ENCODE measurements at places on chromosomes 3 and 15.

DNA sequence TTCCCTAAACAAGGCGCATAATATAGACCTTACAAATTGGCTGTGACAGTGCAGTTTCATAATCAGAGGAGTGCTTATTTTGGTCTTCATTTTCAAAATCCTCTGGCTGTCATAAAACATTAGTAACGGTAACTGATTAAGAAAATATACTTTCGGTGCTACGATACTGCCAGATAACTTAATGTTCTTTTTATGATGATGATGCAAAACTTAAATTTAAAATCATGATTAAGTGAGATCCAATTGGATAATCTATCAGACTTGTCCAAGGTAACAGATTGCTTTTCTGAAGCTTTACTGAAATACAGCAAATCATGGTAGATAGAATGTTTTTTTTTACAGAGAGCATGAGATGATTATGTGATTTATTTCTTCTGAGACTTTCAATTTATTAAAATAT lies 364.2 kb upstream of the CNTN3 start:
- DNase-seq, result no peak

GRCh38 chr3:10529809-10530208 lies 24.4 kb upstream of the ATP2B2 start:
- DNase-seq, result no peak

- DNase-seq, result no peak
Observed at GRCh38 chr3:178546079-178546478, 9.8 kb downstream of the KCNMB2 start.

GRCh38 chr3:17972959-17973906 lies 230.8 kb upstream of the TBC1D5 start:
- no peak for DNase-seq

GRCh38 chr3:115085197-115085865 lies 61.8 kb downstream of the ZBTB20 start:
- DNase-seq, result no peak

- no peak for DNase-seq
Observed at GRCh38 chr15:35427091-35427490, 118.9 kb downstream of the DPH6 start.

DNA sequence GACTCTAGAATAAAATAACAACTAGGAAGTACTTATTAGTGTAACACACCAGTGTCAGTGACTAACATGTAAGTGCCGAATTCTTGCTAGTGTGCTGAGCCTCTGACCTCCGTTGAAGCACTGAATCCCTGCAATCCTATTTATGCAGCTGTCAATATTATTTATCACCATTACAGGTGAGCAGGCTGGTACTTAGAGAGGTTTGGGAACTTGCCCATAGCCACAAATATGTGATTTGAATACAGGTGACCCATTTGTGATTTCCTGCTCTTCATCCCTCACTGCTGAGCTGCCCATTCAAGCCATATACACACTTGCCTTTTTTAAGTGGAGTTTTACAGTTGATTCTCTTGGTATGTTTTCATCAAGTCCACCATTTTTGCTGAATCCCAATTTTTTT lies 12.2 kb downstream of the EIF4E3 start:
- no peak for DNase-seq

- DNase-seq, result no peak
Observed at GRCh38 chr3:56839784-56840715, 38.3 kb upstream of the ARHGEF3 start.

DNA sequence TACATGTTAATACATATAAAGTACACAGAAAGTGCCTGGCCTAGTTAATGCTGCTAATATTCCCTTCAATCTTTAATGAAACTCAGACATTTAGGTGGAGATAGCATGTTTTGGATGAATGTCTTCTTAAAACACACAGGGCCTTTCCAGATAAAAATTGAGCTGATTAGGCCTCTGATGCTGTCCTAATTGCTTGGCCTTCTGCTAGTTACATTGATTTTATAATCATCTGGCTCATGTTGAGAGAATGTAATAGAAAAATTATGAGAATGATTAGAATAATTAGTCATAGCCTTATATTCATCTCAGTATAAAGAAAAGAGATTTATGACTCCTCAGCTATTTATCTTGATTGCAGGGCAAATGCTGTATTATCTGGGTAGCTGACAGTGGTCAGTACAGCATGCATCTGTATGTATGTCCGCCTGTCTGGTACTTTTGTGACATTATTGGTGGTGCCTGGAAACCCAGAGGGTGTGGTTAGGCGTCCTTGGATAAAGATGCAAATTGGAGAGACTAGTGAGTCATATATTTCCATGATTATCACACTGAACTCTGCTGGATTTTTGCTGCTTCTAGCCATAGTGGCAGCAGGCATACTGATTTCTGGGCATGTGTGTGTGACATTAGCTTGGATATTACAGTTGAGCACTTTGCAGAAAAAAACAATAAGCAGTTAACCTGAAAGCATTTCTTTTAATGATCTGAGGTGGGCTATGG lies 120.8 kb downstream of the FEZF2 start:
- no peak for DNase-seq

DNA sequence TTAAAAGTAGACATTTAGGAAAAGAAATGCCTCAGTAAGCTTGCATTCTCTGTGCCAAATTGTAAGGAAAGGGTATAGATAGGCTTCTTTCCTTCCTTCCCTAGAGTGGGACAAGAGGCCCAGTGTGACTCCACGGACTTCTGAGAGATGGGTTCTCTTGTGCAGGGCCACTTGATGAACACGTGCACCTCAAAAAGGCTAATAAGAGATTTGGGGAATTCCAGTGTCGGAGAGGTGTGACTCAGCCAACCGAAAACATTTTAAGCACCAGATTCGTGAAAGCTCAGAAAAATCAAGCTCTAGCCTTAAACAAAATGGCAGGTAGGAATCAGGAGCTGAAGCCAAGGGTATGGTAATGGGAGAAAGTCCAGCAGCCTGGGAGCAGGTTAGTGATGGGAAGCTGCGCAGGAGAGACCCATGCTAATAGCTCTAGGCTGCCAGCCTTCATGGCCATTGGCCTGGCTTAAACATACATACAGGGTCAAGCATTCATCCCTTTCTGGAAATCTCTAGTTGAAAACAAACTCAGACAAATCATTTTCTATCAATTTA lies 56.2 kb downstream of the SV2B start:
- DNase-seq, result no peak

GRCh38 chr3:52230461-52230860 lies 5.0 kb upstream of the TLR9 start:
- DNase-seq, result no peak

- DNase-seq, result no peak
Observed at GRCh38 chr3:87270908-87271700, 5.3 kb downstream of the POU1F1 start.

DNA sequence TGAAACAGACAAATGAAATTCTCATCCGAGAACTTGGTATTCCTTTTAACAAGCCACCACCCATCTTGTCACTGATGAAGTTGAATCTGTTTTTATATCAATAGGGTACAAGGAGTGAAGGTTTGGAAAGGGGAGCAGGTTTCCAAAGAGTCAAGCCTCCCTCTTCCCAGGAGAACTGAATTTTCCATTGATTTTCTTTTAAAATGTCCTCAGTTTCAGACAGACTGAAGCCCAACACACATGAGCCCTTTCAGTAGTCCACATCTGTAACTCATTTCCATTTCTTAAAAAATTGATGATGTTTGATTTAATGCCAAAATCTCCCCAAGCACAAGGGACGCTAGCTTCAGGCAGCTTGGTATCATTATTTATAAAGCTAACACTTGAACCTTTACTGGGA lies 187.7 kb downstream of the FOXB1 start:
- DNase-seq, result no peak

DNA sequence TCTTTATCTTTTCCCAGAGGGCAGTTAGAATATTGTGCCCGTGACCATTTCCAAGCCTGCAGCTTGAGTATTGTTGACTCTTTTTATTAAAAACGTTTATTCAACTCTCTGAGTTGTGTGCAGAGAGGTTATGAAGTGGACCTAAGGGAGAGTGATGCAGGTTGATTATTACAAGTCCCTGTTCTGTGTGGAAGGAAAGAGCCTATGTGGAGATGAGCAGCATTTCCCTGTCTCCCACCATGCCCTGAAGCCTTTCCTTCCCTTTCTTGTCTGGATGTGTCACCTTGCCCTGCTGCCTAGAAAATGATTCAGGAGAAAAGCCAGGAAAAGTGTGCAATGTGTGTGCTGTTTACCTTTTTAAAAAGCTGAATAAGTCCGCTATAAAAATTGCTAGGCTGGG lies 19.4 kb downstream of the ZPLD1 start:
- DNase-seq, result no peak

GRCh38 chr15:89772932-89773583 lies 3.1 kb upstream of the MESP2 start:
- DNase-seq, result no peak

DNA sequence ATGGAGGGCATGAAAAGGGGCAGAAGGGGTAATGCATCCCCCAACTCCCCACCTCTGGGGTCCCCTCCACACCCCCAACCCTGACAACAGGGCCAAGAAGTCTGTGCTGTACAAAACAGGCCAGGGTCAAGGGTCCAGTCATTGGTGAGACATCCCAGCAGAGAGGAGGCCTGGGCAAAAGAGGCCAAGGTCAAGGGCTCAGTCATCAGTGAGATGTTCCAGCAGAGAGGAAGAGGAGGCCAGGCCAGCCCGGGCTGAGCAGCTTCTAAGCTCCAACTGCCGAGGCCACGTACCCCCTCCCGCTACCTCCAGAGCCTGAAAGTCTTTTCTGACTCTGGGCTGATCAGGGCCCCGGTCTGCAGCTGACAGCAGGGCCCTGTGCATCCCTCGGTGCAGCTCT lies 52.4 kb downstream of the LHFPL4 start:
- DNase-seq, result no peak

DNA sequence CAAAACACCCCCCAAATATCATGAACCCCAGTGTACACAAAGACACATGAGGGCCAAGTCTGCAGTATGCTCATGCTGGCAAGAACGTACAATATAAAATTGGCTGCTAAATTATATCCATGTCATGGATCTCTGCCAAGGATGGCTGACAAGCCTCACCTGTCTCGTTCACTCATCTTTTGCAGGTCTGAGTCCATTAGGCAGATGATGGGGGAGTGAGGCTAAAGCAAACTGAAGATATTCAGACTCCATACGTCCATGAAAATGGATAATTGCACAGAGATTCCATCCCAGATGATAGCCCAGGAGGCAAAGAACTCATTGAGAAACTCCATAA lies 122.3 kb upstream of the PTPRG start:
- no peak for DNase-seq

GRCh38 chr3:165439765-165440164 lies 243.6 kb upstream of the SLITRK3 start:
- DNase-seq, result no peak

DNA sequence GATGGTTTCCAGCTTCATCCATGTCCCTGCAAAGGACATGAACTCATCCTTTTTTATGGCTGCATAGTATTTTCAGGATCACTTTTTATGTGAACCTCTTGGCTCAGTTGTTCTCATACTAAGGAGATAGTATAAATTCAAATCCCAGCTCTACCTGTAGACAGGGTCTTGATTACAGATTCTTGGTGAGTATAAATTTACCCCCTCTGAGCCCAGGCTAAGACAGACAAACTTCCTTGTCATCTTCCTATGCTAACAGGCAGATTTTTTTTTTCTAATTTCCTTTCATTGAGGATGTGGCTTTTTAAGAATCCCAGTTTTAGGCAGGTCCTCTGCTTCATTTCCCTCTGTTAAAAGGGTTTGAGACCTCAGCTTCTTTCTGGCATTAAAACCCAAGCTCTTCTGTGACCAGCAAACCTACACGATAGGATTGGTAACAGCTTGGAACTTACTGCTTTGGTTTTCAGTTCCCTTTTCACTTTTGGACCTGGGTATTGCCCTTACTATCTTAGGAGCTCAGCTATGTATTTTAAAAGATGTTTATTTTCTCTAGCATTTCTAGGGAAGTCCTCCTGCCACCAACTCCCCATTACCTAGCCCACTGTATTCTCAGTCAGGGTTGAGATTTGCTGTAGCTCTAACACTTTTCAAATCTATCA lies 72.5 kb downstream of the VPS8 start:
- no peak for DNase-seq

DNA sequence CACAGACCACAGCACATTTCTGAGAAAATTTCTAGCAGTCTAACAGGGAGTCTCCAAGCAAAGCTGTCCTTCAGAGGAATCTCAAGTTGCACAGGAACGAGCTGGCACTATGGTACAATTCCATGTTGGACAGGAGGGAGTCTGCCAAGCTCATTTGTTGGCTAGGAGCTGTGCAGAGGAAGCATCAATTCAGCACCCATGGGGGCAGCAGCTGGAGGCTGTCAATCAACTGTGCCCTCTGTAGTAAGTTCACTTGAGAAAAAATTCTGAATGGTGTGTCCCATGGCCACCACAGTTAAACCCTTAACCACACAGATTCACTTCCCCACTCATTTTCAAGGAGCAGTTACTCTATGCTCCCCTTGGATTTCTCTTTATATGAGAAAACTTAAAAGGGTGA lies 298.5 kb upstream of the PPP2R3A start:
- DNase-seq, result no peak

- DNase-seq, result no peak
Observed at GRCh38 chr3:141537856-141538255, 51.0 kb downstream of the RASA2 start.

- no peak for DNase-seq
Observed at GRCh38 chr3:25897019-25897418, 107.1 kb downstream of the OXSM start.

GRCh38 chr15:50576166-50576565 lies 29.7 kb upstream of the USP50 start:
- no peak for DNase-seq

DNA sequence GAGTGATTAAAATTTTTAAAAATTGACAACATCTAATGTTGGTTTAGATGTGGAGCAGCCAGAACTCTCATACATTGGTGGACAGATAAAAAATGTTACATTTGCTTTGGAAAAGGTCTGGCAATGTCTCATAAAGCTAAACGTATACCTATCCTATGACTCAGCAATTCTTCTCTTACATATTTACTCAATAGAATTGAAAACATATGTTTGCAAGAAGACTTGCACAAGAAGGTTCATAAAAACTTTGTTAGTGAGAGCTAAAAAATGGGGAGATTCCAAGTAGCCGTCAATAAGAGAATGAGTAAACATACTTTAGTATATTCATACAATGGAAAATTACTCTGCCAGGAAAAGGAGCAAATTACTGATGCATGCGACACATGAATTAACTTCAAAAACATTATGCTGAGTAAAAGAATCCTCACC lies 30.0 kb downstream of the MASP1 start:
- no peak for DNase-seq

DNA sequence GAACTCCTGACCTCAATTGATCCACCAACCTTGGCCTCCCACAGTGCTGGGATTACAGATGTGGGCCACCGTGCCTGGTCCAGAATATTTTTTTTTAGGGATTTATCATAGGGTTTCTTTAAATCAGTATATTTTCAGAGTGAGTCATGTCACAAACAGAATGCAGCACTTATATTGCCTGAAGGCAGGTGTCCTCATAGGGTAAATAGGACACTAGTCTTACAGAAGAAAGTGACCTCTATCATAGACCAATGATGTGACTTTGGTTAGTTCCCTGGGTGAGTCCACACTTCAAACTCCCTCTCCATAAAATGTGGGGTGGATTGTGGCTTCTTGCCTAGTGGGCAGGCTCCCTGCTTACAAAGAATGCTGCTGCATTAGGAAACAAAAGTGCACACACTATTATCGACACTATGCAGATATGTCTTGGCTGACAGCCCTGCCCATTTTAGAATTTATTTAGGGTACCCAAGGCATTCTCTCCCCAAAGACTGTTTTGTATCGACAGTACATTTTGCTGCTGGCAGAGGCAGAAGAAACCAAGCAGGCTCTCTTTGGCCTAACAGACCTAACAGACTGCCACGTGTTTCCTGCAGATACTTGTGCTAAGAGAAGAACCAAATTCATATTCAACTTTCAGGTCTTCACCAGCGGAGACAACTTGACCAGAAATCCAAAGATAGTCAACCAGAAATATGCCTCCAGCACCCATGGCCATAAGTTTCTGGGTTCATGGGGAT lies 125.0 kb downstream of the MOBP start:
- no peak for DNase-seq

Measured in ovary (tissue), 10 donors.